ENCODE measurements at places on chromosomes 7 and 10. TPM values are rescaled to one million over a fixed set of nuclear protein-coding genes. Genes with fewer than 3 reads are reported as not detected.

- DNase-seq, result no peak
These were observed 26.8 kb upstream of the DGKI start for GRCh38 chr7:137873524-137873923.

Gene NEBL
- 0.04 TPM for polyA plus RNA-seq

GRCh38 chr7:4814433-4814832, 39.0 kb downstream of the AP5Z1 start:
- DNase-seq, result no peak

- DNase-seq, result peak; percentile 15
These were observed 1255.7 kb upstream of the LRRTM3 start for GRCh38 chr10:65670087-65670486.

DNA sequence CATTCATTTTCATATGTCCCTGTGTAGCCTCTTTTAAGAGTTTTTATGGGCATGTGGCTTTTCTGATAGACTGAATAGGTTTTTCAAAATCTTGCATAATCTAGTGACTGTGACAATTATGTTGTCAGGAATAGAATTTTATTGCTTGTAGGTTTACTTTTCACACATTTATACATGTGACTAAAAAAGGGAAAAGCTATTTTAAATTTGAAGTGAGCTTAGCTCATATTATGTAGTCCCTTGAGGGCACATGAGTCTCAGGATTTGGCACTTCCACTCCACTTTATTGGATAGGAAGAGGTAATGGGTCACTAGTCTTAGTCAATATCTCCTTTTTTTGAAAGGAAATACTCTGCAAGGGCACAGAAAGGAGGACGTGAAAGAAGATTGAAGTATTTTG, 247.3 kb downstream of the SUGCT start:
- DNase-seq, result no peak

GRCh38 chr7:36155811-36156361, 2.8 kb downstream of the EEPD1 start:
- no peak for DNase-seq

Gene ZRANB1
- 29.9 TPM for polyA plus RNA-seq

Measured in AG04450 (cell line).